Heart right ventricle (tissue), 16 donors: ENCODE measurements at places on chromosomes 7 and 10.

DNA sequence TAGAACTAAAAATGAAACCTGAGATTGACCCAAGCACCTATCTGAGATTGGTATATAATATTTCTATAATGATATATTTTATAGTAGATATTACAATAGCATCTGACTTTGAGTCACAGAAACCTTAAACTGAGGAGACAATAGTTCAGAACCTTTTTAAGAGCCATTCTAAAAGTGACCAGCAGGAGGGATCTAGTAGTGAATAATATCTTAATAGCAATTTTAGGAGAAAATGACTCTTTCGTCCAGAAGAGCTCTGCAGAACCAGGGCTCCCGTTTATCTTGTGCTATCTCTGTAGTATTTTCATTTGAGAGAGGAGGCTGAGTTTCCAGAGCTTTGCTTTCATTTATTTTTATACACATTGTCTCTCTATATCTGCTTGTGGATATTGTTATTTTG, 68.1 kb downstream of the PODXL start:
- no peaks in the 10 kb centered on the region for H3K36me3 ChIP-seq
- no peaks in the 10 kb centered on the region for H3K27me3 ChIP-seq
- no peak for DNase-seq

GRCh38 chr7:39880556-39880955, 69.5 kb upstream of the CDK13 start:
- no peak overlapping the region for H3K27ac ChIP-seq
- no peaks in the 10 kb centered on the region for H3K27me3 ChIP-seq
- no peak overlapping the region for H3K4me3 ChIP-seq
- H3K4me1 ChIP-seq = no peaks in the 10 kb centered on the region
- no peak for DNase-seq
- H3K36me3 ChIP-seq = no peaks in the 10 kb centered on the region

DNA sequence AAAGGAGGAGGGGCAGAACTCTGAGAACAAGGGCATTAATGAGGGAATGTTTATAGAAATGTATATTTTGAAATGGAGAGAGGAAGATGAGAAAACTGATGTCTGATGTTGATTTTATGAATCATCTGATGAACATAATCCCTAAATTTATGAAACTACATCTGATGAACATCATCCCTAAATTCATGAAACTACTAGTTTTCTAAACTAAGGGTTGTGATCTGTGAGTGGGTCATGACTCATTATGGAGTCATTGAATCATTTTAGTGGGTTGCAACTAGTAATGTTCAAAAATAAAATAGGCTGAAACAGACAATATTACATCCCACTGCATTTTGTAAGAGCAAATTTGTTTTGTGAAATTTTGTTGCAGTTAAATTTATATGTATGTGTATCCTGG, 442.6 kb upstream of the TEX47 start:
- H3K27ac ChIP-seq = no peak overlapping the region
- H3K27me3 ChIP-seq = no peaks in the 10 kb centered on the region
- H3K4me1 ChIP-seq = no peaks in the 10 kb centered on the region
- H3K36me3 ChIP-seq = no peaks in the 10 kb centered on the region
- H3K4me3 ChIP-seq = no peak overlapping the region

GRCh38 chr7:137269240-137269639, 74.3 kb downstream of the PTN start:
- H3K36me3 ChIP-seq = no peaks in the 10 kb centered on the region
- no peaks in the 10 kb centered on the region for H3K4me1 ChIP-seq
- no peak for DNase-seq
- H3K27ac ChIP-seq = no peak overlapping the region
- H3K27me3 ChIP-seq = no peaks in the 10 kb centered on the region

DNA sequence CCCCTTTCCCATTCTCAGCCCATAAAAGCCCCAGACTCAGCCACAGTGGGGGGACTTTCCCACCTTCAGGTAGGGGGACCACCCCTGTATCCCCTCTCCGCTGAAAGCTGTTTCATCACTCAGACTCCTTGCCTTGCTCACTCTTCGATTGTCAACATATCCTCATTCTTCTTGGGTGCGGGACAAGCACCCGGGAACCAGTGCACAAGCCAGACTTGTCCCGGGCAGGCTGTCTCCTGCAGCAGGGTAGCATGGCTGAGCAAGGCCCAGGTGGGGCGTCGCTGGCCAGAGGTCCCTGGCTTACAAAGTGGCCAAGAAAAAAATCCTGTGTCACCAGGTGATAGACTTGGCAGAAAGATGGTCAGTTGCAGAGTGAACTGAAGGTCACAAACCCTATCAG, 64.7 kb downstream of the NOD1 start:
- H3K4me1 ChIP-seq = no peaks in the 10 kb centered on the region
- H3K27ac ChIP-seq = no peak overlapping the region
- H3K36me3 ChIP-seq = no peaks in the 10 kb centered on the region
